ENCODE measurements at places on chromosomes 1 and 21.

- no peak for DNase-seq
These were observed 160.9 kb upstream of the CSF3R start for GRCh38 chr1:36643371-36644270.

DNA sequence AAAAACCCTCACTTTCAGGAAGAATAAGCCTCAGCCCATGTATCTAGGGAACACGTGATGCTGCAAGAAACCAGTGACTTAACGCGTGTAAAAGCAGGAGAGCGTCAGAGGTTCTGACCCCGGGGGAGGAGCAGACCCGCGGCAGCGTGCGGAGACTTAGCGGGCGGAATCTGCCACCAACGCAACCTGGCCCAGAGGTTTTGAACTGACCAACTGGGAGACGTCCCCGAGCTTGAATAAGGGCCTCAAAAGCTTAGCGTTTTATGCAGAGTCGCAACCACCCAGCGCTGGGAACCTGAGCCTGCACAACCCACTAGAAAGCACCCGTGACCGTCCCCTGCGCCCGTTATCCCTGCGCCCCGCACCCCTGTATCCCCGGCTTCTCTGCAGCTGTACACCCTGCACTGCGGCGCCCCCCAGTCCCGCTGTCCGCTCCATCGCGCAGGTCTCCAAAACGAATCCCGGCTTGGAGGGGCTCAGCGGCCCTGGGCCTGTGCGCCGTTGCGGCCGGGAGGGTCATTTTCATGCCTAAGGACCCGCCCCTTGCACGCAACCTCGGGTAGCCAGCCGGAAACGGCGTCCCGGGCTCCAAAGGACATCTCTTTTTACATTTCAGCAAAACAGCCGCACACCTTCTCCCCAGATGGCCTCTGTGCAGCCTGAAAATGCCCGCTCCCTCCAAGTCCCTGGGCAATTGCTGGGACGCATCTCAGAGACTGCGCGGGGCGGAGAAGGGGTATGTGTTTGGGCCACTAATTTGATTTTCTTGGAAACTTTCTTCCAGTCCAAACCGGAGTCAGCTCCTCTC is 29.4 kb upstream of the TRIM17 start:
- DNase-seq = no peak

DNA sequence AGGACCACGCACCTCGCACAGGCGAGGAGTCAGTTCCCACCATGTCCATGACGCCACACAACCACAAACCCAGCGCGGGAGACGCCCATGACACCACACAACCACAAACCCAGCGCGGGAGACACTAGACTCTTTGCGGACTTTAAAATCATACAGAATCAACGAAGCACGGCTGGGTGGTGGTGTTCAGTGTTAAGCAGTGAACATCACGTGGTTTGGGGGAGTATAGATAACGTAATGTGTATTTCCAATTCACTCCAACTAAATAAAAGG is 19.2 kb downstream of the PTTG1IP start:
- DNase-seq = no peak

GRCh38 chr21:44370786-44371410 is 17.5 kb downstream of the TRPM2 start:
- DNase-seq = no peak

- DNase-seq = no peak
These were observed 699 bp downstream of the ECHDC2 start for GRCh38 chr1:52920791-52921291.

GRCh38 chr21:26783466-26784195 is 61.6 kb downstream of the ADAMTS1 start:
- DNase-seq = no peak

- DNase-seq = no peak
These were observed 239.0 kb downstream of the TOMM20 start for GRCh38 chr1:234889643-234890042.

GRCh38 chr21:28771790-28772501 is 220.7 kb downstream of the LTN1 start:
- peak; percentile 69 for DNase-seq

GRCh38 chr1:228156515-228156881 is 6.8 kb downstream of the GJC2 start:
- no peak for DNase-seq

- DNase-seq = no peak
These were observed 225.2 kb downstream of the LTN1 start for GRCh38 chr21:28767523-28767922.

GRCh38 chr1:209759829-209760359 is 4.0 kb downstream of the TRAF3IP3 start:
- no peak for DNase-seq

- DNase-seq = no peak
These were observed 5.8 kb downstream of the SHISA4 start for GRCh38 chr1:201894343-201895119.

DNA sequence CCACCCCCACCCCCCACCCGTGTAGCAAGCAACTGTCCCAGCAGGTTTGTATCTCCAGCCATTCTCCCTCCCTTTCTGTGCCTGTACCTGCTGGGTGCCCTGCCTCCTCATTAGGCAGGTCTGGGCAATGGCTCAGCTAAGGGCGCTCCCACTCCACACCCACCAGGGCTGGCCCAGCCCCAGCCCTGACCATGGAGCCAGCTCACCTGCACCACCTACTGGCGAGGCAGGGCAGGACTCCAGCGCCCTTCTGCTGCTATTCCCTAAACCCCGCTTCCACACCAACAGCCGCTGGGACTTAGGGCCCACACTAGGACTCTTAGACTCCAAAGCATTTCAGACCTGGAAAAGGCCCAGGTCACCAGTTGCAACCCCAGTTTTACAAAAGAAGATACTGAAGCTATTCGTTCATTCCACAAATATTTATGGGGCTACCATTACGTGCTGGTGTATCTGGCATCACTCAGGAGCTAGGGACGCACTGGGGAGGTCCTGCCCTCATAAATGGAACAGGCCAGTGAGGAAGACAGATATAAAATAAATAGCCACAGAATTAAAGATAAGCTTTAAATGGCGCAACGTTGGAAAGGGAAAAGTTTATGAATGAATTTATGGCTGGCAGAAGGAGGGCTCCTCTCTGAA is 24.0 kb downstream of the PGLYRP3 start:
- no peak for DNase-seq

DNA sequence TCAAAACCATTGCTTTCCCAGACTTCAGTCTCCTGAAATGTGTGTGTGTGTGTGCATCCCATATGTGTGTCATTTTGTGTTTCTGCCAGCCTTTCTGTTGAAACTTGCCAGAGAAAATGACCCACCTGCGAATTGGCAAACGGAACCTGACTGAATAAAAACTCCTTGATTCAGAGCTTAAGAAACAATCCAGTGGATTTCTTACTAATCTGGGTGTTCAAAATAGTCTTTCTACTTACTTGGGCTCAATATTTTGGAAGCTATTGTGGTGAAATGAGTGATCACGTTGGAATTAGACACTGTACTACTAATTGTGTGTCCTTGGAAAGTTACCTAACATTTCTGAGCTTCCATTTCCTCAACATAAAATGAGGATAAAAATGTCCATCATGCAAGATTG is 138.9 kb upstream of the ERG start:
- no peak for DNase-seq

DNA sequence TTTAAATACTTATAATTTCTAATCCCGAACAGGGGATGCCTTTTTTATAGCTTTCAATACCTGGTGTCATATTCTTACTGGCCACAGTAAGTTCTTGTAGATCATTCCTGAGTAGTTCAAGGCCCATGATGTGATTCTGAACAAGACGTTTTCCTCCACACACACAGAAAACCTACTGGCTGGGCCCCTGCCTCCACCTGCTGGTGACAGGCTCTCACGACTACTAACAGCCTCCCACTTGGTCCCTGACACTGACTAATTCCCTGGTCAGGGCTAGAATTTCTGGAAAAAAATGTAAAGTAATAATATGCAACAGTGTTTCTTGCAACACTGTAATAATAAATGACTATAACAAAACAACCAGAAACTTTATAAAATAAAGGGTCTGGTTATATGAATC is 50.4 kb upstream of the RIPK4 start:
- DNase-seq = peak; percentile 44

- no peak for DNase-seq
These were observed 10.7 kb downstream of the KCNA10 start for GRCh38 chr1:110508028-110508940.

GRCh38 chr1:231421546-231421970 is 529 bp downstream of the EGLN1 start:
- DNase-seq = no peak

- no peak for DNase-seq
These were observed 1242.0 kb downstream of the AMY1C start for GRCh38 chr1:104991702-104992101.

DNA sequence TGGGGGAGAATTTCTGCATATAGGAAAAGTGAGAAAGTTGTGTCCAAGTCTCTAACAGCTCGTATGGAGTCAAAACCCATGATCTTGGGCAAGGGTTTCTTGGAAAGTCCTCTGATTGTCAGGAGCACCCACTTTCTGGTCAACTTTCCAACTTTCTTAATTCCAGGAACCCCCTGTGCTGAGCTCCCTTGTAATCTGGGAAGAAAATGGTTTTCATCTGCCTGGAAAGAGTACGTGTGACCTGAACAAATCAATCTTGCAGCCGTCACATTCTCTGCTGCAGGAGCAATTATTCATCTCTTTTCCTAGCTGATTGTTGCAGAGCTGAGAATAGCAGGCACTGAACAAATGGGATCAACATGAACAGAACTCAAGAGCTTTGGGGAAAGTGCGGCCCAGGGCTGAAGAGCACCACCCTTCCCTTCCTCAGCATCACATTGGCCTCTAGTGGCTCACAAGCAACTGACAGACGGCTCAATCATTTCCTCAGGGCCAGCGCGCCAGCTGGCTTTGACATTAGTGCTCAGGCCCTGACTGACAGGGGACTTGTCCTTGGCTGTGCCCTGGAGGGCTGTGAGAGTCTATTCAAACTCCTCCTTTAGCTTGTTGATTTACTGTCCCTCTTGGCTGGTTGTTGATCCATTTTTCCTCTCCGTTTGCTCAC is 295.2 kb downstream of the HLX start:
- no peak for DNase-seq

GRCh38 chr1:234368320-234369032 is 4.8 kb upstream of the COA6 start:
- no peak for DNase-seq

DNA sequence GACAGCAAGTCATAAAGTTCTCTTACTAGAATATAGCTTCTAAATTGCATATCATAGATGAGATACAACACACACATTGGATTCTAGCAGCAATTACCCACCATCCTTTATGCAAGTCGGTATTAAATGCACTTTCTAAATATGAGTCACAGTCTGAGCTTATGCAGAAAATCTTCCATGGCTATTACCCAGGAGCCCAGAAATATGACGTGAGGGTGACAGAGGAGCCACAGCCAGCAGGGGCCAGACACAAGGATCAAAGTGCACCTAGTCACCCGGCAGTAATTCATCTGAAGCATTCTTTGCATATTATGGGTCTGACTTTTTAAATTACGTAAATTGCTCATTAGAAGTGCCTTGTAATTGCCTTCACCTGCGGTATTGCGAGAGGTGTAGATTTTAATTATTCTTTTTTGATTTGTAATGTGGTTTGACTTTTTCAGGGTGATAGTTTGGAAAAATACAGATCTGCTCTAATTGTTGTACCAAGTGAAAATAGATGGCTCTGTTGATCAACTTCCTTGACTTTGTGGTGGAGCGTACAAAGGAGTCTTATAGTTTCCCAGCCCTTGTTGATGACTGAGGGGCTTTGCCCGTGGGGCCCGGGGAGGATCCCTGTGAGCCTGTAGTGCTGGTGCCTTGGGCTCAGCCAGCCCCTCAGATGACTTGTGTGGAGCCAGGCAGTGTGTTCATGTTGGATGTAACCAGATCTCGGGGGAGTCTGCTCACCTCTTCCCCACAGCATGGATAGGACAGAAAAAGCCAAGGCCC is 470.0 kb upstream of the VAMP3 start:
- peak; percentile 71 for DNase-seq

- no peak for DNase-seq
These were observed 15.2 kb downstream of the F3 start for GRCh38 chr1:94526152-94526980.

GRCh38 chr1:12177999-12178441 is 11.2 kb downstream of the TNFRSF1B start:
- peak; percentile 81 for DNase-seq
